ENCODE measurements at places on chromosomes 6 and 20.

DNA sequence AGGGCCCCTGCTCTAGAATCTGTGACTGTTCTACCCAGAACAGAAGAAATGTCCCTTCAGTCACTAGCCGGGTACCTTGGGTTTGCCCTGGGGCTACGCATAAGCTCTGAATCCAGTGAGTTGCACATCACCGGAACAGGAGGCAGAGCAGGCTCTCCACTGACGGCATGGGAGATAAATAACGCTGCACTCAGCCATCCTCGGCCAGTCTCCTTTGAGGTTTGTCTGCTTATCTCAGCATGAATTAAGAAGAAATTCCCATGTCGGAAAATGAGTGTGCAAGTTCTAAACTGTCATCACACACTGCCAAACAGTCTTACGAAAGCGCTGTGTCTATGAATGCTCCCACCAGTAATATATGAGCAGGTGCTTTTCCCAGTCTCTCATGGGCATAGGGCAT, 90.8 kb downstream of the FAM50B start:
- DNase-seq: no peak

DNA sequence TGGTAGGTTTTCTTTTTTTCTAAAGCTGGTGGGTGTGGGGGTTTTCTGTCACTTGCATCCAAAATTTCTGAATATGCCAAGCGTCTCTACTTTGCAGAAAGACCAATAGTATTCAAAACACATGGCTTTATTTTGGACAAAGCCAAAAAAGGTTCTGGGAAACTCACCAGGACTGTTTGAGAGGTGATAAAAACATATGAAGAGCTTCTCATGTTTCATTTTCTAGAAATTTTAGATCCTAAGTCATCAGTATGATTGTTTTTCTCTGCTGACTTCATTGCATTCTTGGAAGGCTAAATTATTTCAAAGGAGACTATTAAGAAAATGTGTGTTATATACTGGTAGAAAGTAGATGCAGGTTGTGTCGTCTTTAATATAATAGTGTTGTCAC, 51.3 kb downstream of the GCLC start:
- DNase-seq: no peak

GRCh38 chr20:48190757-48191156, 405.5 kb upstream of the SULF2 start:
- no peak for DNase-seq

DNA sequence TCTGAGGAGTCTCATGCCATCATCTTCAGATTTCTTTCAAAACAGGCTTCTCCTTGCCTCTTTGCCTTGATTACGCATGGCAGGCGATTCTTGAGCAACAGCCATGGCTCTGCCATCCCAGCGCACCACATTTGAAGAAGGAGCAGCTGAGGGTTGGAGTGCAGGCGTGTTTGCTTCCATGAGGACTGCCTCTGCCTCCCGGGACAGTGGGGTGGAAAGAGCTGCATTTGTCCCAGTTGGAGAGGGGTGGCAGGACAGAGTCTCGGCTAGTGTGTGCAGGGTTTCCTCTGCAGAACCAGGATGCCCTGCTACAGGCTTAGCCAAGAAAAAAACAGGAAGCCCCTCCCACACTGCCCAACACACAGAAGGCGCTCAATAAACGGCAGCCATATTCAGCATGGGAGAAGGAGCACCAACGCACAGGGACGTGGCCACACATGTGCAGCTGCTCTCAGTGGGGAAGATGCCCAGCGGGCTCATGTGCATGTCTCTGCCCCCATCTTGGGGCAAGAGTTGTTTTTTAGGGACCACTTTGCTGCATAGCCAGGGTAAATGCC, 36.6 kb downstream of the IRF4 start:
- DNase-seq: no peak

- no peak for DNase-seq
These were observed 286.1 kb downstream of the RNGTT start for GRCh38 chr6:88677356-88677755.

DNA sequence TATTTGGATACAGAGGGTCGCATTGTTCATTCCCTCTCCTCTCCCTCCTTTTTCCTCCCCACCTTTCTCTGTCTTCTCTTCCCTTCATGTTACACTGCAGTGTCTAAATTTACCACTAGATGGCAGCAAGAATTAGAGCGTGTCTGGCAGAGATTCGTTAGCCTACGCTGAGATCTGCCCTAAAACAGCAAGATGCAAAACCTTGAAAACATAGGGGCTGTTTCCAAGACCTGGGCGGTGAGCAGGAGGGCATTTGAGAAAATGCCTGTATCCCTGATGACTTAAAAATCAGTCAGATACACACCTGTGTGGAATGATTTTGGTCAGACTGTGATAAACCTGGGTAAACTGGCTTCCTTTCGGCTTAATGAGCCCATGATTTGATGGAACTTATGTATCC, 101.5 kb upstream of the ISM1 start:
- peak; percentile 80 for DNase-seq

DNA sequence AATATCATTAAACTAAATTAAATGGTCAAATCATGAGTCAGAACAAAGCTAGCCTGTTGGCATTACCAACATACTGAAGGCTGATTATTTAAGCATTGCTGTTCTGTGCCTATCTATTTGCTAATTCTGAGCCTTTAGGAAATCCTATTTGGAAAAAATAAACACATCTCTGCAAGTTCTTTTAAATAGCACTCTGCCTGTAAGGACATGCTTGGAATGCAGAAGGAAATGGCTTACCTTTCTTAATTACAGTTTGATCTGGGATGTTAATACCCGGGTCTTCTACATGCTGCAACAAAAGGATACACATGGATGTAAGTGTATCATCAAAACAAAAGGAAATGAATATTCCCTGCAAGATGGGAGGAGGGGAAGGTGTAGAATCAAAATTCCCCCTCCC, 8.3 kb downstream of the TFAP2A start:
- no peak for DNase-seq

DNA sequence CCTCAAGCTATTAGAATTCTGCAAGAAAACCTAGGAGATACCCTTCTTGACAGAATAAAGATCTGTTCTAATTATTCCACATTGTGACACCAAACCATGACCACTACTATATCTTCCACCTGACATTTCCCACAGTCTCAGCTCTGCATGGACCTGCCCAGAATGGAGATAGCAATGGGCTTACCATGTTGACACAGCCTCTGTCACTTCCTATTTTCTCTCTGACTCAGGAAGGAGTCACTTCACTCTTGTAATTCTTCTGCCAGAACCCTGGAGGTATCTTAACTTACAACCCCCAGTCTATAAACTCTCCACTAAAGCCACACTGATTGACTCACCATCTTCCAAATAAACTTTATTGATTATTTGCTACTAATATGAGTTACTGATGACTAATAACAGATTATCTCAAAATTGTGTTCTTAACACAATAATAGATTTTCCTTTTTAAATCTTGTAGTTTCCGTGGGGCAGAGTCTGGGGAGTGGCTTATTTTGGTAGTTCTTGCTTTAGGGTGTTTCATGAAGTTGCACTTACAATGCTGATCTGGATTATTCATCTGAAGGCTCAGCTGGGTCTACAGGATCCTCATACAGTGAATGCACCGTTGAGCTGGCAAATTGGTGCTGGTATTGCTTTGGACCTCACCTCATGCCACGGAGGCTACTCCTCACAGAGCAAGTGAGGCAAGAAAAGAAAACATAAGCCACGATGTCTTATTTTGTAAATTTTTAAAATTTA, 869.9 kb downstream of the KIF16B start:
- no peak for DNase-seq

GRCh38 chr20:1322511-1323245, 6.3 kb downstream of the SDCBP2 start:
- no peak for DNase-seq

DNA sequence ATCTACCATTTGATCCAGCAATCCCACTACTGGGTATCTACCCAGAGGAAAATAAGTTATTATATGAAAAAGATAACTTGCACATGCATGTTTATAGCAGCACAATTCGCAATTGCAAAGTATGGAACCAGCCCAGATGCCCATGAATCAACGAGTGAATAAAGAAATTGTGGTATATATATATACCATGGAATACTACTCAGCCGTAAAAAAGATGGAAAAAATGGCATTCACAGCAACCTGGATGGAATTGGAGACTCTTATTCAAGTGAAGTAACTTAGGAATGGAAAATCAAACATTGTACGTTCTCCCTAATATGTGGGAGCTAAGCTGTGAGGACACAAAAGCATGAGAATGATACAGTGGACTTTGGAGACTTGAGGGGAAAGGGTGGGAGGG, 100.0 kb upstream of the ADGRF4 start:
- DNase-seq: no peak

DNA sequence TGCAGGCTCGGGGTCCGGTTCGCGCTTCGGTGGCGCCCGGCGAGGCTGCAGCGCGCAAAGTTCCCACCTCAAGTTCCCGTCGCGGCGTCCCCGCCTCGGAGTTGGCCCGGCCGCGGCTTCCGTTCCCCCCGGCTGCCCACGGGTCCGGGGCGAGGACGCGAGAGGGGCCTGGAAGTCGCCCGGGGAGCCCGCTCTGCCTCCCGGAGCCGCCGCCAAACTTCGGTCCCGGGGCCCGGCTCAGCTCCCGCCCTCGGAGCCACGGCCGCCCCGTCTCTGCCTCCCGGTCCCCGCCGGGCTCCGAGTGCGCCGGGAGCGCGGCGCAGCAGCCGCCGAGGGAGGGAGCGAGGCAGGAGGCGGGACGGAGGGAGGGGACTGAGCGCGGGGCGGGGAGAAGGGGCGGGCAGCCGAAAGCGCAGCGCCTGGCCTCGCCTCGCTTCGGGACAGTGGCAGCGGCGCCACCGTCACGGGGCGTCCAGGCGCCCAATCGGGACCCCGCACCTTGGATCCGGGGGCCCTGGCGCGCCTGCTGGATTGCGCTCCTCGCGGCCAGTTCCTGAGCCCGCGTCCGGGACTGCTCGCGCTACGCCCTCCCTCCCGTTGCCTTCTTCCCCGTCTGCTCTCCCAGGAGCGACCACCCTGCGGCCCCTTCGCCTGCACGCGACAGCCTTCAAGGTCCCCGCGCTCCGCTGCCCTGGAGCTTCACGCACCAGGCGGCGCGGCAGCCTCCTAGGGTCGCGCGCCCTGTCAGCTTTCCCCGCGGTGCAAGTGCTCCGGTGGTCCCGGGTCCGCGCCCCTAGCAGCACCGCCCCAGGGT, at the start of gene KCNG1:
Gene KCNG1 (minus strand): TSS at position 305 of the 814 bp plus-strand sequence. CDS start 12,769 bp downstream, outside the sequence.
- no peak for DNase-seq

GRCh38 chr6:105372849-105373182, 30.1 kb downstream of the PREP start:
- DNase-seq: no peak

- no peak for DNase-seq
These were observed 39.8 kb upstream of the ISM1 start for GRCh38 chr20:13180986-13181889.

DNA sequence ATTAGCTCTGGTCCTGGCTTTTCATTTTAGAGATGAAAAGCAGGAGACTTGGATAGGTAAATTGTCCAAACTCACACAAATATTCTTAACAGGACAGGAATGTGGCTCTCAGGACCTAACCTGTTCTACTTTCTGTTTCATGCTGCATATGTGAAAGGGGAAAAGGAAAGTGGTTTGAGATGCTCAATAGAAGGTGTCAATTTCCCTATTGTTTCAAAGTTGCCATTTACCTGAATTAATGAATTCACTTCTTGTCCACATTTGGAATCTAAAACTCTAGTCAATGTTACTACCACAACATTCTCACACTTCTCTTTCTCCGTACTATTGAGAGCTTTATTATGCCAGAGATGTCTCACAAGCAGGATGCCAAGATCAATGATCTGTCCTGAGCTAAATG, 4.8 kb upstream of the EFHC1 start:
- DNase-seq: no peak

DNA sequence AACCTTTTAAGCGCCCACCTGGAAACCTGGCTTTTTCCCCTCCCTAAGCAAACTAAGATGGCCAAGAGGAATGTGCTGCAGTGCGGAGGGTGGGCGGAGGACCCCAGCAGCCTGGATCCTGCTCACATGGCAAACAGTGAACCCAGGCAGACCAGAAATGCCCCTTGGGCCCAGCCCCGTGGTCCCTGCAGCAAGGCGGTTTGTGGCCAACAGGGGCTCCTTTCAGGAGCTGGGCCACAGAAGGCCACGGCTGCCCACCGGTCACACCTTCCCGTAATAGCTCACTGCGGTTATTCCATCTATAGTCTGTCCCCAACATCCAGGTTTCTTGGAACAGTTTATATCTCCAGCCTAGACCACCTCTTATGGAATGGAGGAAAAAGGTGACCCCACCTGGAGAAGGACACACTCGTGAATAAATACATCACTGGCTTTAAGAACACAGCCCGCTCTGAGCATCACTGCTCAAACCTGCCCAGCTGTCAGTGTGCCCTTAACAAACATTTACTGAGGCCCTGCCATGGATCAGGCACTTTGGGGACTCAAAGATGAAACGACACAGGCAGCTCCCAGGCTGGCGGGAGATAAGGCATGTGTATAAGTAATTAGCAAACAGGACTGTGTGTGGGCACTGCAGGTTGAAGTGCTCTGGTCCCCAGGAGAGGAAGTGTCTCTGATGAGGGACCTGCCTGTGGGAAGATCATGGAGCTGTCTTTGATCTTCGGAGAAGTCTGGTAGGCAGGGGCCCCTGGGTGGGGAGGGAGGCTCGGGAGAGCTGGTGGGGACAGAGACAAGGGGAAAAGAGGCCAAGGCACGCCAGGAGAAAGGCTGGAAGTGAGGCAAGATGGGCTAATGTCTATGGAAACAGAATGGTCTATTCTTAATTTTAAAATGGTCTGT, 3.2 kb upstream of the TUBB1 start:
- DNase-seq: no peak

GRCh38 chr6:33742837-33743236, 3.9 kb downstream of the IP6K3 start:
- DNase-seq: no peak

- DNase-seq: peak; percentile 52
These were observed 764 bp upstream of the SNAP25 start for GRCh38 chr20:10217721-10218410.

DNA sequence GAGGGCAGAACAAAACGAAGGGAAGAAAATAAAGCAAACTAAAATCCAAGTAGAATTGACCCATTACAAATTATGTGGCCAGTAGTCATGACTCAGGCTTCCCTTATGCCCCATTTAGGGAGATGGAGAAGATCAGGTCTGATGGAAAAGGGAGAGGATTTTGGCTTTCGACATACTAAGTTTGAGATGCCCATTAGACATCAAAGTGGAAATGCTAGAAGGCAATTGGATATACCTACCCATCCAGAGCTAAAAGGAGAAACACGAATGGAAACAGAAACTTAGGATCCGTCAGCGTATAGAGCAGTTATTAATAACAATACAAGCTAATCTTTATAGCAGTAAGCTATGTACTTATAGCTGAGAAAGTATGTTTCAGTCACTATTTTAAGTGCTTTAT, 4.8 kb downstream of the TRPC4AP start:
- no peak for DNase-seq

DNA sequence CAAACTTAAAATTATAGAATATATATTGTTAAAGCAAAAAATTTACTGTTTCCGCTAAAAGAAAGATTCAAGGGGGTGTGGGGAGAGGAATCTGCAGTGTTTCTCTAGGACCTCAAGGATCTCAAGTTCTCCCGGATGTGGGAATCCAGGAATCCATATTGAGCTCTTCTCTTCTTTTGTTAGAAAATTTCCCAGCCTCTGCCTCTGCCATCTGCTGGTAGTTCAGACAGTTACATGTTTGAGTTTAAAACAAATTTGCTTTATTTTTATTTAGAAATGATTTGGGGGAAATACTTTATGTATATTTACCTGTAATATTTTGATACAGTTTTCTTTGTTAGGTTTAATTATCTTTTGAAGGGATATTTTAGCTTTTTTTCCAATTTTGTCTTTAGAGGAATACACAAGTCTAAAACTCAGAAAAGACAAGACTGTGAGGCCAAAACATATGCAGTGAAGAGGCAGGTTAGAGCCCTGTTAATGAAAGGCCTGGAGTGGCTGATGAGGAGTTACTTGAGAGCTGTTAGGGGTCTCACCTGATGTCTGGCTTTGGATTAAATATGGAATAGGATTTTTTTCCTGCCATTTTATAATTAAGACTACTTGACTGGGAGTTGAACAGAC, 268.8 kb downstream of the ARID1B start:
- no peak for DNase-seq
